ENCODE measurements at places on chromosomes 7 and 10.

DNA sequence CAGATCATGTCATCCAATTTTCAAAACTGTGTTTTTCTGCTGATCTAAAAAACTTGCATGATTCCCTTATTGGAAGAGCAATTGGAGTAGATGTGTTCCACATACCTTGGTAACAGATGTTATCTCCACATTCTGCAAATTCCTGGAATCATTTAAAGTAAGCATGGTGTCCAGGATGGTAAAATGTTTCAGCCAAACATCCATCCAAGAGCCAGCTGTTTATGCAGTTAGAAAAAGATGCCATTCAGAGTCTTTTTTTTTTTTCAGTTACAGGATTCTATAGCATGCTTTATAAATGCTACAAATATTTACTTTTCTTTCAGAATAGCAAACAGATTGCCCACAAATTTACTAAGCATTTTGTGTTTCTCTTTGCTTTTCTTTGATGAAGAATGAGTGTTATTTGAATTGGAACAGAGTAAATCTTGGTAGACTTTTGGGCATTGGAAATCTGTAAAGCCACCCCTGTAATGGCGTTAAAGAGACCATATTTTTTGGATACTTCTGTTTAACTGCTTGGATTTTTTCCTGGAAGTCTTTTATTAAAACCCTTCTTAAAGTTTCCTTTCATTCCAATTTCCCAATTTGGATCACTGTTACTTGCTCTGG lies 149.8 kb downstream of the GNAT3 start:
- DNase-seq = no peak

- no peak for DNase-seq
Measured at GRCh38 chr10:42475168-42476098, 162.9 kb downstream of the ZNF33B start.

- no peak for DNase-seq
Measured at GRCh38 chr10:65911151-65911835, 1014.5 kb upstream of the LRRTM3 start.

DNA sequence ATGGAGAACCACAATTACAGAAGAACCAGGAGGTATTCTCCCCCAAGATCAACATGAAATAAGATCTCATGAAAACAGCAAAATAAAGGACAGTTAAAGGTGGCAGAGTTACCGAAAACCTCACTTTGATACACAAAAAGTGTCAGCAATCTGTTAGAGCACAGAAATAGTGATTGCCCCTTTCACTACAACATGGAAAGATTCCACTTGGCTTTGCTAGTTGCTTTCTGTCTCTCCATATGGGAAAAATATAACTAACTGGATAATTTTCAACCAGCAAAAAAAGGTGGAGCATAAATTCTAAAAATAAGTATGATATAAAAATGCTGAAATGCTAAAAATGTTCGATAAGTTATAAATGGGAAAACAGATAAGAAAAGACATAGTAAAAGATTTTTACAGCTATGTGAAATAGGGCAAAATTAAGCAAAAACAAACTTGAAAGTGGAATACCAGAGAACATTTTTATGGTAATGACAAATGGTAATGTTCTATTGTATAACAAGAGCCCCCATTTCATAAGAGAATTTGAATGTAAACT lies 90.2 kb downstream of the GPR85 start:
- no peak for DNase-seq

DNA sequence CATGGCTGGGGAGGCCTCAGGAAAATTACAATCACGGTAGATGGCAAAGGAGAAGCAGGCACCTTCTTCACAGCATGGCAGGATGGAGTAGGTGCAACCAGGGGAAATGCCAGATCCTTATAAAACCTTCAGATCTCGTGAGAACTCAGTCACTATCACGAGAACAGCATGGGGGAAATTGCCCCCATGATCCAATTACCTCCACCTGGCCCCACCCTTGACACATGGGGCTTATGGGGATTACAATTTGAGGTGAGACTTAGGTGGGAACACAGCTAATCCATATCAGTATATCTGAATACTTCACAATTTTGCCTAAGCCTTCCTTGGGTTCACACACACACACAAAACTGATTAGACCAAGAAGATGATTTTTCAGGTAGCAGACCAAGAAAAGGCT lies 145.1 kb upstream of the COL1A2 start:
- DNase-seq = no peak

DNA sequence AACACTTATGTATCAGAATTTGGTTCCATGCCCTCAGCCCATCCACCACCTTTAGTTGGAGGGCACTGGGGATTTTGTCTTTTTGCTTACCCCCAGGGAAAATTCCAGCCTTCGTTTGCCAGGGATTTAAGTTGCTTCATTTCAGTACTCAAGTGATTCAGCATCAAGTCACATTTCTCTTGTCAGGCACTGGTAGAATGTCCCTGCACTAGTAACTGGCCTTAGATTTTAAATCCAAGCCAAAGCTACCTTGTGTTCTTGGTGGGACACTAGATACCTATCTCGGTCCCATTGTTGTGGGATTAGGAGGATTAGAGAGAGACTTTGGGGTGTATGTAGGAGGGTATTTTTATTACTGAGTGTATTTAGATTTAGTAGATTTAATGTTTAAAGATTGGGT lies 613.1 kb downstream of the SUGCT start:
- no peak for DNase-seq

- no peak for DNase-seq
Measured at GRCh38 chr7:130566168-130566897, 74.4 kb downstream of the MEST start.

DNA sequence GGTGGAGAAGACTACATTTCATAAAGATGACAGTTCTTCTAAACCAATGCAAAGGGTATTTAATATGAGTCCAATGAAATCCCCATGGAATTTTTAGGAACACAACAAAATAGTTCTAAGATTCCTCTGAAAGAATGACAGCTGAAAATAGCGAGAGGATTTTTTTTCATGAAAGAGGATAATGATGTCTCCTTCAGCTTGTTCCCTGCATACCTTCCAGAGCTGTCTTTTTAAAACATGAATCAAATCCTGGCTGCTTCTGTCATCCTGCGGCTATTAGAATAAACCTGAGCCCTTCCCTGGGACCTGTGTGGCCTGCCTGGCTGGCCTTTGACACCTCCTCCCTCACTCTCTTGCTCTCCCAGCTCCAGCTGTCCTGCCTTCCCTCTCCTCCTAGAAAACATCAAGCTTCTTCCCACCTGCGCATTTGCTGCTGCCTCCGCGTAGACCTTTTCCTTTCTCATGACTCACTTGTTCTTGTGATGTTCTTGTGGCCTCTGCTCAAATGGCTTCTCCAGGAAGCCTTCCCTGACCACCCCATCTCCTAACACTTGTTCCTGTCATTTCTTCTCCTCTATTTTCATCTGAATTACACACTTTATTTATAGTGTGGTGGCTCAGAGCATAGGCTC lies 57.4 kb downstream of the EEPD1 start:
- DNase-seq = no peak

GRCh38 chr7:2843711-2844152 lies 376 bp downstream of the GNA12 start:
- no peak for DNase-seq

GRCh38 chr10:26857991-26858706 lies 2.6 kb downstream of the ABI1 start:
- no peak for DNase-seq

- DNase-seq = no peak
Measured at GRCh38 chr7:25922296-25922695, 229.7 kb upstream of the NFE2L3 start.

GRCh38 chr10:49362596-49363260 lies 33.2 kb downstream of the DRGX start:
- DNase-seq = no peak

- DNase-seq = no peak
Measured at GRCh38 chr10:20485554-20485953, 411.6 kb downstream of the NEBL start.

DNA sequence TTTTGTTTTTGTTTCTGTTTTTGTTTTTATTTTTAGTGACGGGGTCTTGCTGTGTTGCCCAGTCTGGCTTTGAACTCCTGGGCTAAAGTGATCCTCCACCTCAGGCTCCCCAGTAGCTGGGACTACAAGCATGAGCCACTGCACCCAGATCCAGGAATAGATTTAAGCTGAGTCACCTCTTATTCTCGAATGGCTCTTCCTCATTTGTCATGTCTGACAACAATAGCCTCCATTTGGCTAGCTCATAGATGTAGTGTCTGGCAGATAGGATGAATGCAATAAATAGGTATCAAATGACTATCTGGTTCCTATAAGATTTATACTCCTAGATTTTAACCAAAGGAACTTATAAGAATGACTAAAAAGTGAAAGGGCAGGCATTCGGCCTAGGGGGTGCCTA lies 172.9 kb downstream of the TMEM26 start:
- DNase-seq = no peak

- DNase-seq = no peak
Measured at GRCh38 chr7:44223362-44224079, 22.7 kb downstream of the YKT6 start.

DNA sequence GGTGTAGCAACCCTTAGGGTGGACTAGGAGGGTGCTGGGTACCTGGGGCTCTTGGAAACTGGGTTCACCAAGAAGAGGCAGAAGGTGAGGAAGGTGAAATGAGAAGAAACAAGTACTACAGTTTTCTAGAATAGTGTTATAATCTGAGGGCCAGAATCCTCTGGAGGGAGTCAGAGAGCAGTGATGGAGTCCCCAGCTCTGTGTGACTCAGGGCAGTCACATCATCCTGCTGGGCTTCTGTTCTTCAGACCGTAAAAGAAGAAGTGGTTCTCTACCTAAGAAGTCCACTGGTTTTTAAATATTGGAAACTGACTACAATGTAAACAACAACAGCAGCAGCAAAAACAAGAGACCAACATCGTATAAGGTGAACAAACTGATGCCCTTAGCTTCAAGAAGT lies 197.3 kb downstream of the PRPF18 start:
- no peak for DNase-seq

- DNase-seq = no peak
Measured at GRCh38 chr7:134016223-134016941, 110.8 kb upstream of the LRGUK start.

DNA sequence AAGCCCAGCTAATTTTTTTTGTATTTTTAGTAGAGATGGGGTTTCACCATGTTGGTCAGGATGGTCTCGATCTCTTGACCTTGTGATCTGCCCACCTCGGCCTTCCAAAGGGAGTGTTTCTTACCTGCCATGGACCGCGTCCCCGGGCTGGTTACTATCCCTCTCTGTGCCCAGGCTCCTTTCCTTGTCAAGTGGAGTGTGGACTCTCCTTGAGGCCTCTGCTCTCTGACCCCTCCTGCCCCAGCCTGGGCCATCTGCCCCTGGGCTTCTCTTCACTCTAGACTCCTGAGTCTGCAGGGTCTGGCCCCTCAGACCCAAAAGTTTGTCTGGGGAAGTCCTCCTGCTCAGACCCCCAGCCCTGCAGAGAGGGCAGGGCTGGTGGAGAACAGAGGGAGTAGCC lies 20.7 kb downstream of the NEURL1 start:
- no peak for DNase-seq

GRCh38 chr10:33381451-33382215 lies 47.2 kb upstream of the NRP1 start:
- DNase-seq = no peak

- DNase-seq = no peak
Measured at GRCh38 chr10:92662848-92663247, 26.9 kb upstream of the HHEX start.

- no peak for DNase-seq
Measured at GRCh38 chr10:37478381-37478780, 353.0 kb downstream of the ANKRD30A start.

DNA sequence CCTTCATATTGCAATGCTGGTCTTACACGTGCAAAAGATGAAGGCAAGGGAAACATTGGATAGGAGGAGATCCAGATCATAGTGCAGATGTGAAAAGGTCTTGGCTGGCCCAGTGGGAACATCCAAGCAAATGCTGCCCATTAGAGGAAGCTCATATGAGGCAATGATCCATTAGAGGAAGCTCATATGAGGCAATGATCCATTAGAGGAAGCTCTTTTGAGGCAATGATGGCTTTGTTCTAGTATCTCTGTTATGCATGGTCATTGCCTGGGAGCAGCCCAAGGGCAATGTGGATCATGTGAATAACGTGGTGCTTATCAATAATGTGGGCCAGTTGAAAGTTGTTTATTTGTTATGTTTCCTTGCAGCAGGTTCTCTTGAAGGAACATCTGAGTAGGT lies 37.8 kb downstream of the STEAP4 start:
- DNase-seq = no peak

- no peak for DNase-seq
Measured at GRCh38 chr10:30743586-30743985, 114.0 kb upstream of the LYZL2 start.

DNA sequence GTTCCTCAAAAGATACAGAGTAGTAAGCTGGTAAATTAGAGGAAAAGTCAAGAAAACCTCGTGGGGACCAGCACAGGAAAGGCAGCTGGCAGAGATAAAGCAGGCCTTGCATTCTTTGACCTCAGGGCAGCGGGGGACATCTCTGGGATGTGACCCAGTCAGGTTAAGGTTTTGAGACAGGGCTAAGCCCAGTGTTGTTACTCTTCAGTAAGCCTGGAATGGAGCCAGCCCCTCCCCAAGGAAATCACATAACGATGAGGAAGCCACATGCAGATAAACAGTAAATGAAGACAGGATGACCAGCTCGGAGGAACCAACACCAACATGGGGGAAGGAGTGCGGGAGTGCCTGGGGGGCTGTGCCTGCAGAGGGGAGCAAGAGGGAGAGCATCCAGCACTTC lies 99.6 kb downstream of the JAZF1 start:
- DNase-seq = no peak

DNA sequence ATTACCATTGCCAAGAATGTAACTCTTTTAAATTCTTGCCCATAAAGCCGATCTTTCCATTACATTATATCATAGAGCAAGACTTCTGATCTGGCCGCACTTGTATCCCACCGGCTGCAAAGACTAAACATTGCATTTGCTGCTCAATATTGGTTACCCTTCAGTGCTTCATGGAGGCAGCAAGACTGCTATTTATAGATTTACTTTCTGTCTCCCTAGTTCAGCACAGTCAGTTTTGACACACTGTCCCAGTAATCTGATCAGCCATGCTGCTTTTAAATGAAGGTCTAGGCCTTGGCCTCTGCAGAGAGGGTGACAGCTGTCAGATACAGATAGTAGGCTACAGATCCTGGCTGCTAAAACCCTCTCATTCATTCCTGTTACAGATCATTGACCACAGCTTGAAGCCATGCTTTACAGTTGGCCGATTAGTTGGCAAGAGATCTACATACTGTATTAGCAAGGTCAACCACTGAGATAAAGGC lies 562.6 kb upstream of the GALNT17 start:
- DNase-seq = no peak

- DNase-seq = no peak
Measured at GRCh38 chr7:87505122-87505521, 29.6 kb upstream of the ABCB4 start.

DNA sequence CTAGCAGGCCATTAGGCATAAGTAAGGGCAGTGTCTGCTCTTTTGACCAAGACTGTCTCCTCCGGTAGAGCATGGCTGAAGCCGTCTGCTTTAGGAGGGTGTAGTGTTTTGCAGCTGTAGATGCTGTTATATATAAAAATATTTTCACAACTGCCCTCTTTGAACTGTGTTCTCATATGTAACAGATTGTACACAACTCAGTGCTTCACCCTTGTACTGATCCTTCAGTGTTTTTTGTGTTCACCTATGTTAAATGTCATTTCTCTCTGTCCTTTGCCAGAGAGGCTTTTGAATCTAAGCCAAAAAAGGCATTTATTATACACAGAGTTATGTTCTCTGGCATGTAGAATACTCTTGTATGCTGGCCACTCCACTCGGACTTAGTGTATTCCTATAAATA lies 135.5 kb downstream of the BICC1 start:
- no peak for DNase-seq

GRCh38 chr7:787332-788240 lies 44.7 kb upstream of the SUN1 start:
- DNase-seq = no peak
